ENCODE measurements at places on chromosomes 1 and 21.

GRCh38 chr1:118827207-118827606 is 160.9 kb downstream of the TBX15 start:
- DNase-seq: no peak

- DNase-seq: no peak
Observed at GRCh38 chr1:236401698-236402097, 7.6 kb downstream of the EDARADD start.

- peak; percentile 52 for DNase-seq
Observed at GRCh38 chr1:51569284-51570062, 47.4 kb upstream of the OSBPL9 start.

GRCh38 chr1:83641206-83641658 is 357.7 kb downstream of the TTLL7 start:
- no peak for DNase-seq

DNA sequence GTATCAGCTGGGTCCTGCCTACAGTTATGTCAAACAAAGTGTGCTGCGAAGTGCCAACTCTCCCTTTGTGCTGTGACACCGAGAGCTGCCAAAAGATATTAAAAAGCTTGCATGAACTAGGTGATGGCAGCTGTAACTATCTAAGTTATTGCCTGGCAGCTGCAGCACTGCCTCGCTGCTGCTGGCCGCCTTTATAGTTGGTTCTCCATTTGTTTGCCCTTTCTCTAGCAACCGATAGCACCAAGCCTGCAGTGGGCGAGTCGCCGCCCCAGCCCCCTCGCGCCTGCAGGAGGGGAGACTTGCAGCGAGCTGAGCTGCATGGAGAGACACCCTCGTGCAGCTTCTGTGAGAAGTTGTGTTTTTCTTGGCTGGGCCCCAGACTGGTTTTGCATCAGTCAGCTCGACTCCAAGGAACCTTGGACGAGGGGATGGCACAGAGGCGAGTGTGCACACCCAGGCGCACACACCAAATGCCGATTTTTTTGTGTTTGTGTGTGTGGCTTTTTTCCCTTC is 330.6 kb downstream of the RPS6KC1 start:
- DNase-seq: no peak

GRCh38 chr1:69221524-69221923 is 346.2 kb upstream of the LRRC7 start:
- DNase-seq: no peak

DNA sequence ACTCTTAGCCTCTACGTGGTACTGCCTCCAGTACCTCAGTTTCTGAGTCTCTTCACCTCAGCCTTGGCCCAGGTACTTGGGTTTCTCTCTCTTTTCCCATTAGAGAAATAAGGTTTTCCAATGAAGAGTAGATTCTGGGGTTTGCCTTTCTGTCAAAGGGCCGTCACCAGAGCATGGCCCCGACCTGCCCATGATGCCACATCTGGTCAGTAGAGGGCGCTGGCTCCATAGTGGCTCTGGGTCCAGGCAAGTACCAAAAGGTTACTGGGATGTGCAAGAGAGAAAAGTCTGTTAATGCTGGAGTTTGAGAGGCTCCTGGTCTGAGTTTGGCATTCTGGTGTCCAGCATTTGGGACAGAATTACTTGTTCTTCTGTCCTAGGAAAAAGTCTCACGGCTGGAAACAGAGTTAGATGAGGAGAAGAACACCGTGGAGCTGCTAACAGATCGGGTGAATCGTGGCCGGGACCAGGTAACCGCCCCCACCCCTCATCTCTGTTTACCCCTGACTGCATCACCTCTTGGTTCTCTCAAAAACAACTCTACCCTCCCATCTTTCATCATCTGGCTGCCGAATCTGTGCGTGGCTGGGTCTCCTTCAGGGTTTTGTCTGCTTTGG is 5.3 kb upstream of the TUFT1 start:
- peak; percentile 80 for DNase-seq

DNA sequence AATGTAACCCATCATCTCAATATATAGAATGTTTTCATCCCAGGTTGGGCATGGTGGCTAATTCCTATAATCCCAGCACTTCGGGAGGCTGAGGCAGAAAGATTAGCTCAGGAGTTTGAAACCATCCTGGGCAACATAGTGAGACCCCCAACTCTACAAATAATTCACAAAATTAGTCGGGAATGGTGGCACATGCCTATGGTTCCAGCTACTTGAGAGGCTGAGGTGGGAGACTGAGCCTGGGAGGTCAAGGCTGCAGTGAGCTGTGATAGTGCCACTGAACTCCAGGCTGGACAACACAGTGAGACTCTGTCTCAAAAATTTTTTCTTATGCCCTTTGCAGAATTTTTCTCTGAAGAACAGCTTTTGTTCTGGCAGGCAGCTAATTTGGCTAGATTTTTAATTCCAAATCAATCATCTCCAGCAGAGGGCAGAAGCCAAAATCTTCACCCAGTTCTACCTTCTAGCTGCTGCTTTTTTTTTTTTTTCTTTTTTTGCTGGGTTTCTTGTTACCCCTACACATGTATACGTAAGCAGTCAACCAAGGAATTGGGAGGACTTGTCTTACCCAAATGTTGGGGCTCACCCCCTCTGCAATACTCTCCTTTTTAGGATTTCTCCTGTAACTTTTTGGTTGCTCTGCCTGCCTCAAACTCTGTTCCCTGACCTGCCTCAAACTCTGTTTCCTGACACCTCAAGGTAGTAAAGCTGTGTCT is 2.7 kb upstream of the RAD54L start:
- peak; percentile 48 for DNase-seq

All from K562 (cell line).